ENCODE measurements at places on chromosomes 5 and 9.

GRCh38 chr5:43312076-43312661 is 1.0 kb downstream of the HMGCS1 start:
- no peak for DNase-seq

- no peak for DNase-seq
These were observed 293.5 kb downstream of the TRIM32 start for GRCh38 chr9:116980582-116981120.

GRCh38 chr5:92729088-92729487 is 851.9 kb downstream of the NR2F1-AS1 start:
- DNase-seq = no peak

DNA sequence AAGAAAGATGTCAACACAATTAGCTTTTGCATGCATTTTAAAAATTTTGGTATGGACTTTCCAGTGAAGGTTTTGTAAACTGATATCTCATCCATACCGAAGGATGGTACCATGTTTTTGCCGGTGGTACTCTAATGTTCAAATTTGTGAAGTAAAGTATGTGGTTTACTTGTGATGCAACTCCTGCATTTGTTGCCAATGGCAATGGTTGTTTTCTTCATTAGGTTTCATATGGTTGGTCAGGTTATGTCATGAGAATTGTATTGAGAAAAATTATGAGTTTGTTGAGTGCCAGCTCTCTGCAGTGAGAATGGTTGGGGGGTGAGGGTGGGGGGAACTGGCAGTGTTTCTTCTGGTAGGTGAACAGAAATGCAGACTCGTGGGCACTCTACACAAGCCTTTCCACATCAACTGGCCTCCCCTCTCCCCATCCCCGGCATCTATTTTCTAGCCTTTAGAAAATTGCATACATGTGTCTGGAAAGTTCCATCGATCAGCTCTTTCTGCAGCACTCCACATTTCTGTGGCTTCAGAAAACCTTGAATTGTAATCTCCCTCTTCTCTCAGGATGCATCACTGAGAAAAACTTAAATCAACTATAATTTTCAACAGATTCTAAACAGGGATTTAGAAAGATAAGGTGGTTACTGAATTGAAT is 107.7 kb downstream of the PDE4D start:
- DNase-seq = no peak

GRCh38 chr5:89034588-89034987 is 151.6 kb upstream of the MEF2C start:
- DNase-seq = no peak

DNA sequence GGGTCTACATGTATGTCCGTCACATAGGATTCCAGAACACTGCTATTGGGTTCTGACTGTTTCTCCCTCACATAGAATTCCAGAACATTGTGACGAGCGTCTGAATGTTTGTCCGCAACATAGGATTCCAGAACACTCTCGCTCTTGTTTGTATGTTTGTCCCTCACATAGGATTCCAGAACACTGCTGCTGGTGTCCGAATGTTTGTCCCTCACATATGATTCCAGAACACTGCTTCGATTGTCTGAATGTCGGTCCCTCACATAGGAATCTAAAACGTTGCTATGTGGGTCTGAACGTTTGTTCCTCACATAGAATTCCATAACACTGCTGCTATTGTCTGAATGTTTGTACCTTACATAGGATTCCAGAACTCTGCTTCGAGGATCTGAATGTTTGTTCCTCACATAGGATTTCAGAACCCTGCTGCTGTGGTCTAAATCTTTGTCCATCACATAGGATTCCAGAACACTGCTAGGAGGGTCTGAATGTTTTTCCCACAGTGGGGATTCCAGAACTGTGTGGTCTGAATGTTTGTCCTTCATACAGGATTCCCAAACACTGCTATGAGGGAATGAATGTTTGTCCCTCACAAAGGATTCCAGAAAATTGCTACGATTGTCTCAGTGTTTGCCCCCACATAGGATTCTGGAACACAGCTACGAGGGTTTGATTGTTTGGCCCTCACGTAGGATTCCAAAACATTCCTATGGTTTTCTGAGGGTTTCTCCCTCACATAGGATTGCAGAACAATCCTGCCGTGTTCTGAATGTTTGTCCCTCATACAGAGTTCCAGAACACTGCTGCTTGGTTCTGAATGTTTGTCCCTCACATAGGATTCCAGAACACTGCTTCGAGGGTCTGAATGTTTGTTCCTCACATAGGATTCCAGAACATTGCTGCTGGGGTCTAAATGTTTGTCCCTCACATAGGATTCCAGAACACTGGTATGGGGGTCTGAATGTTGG is 220.5 kb downstream of the FOXD4L6 start:
- no peak for DNase-seq

DNA sequence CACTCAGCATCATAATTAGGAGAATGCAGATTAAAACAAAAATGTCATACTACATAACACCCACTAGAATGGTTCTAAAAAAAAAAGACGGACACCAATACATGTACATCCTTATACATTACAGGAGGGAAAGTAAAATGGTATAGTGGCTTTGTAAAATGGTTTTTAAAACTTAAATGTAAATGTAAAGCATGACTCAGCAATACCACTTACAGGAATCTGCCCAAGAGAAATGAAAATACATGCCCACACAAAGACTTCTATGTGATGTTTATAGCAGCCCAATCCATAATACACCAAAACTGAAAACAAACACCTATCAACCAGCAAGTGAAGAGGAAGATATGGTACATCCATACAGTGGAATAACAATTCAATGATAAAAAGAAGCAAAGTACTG is 939.1 kb upstream of the ACO1 start:
- no peak for DNase-seq

- peak; percentile 46 for DNase-seq
These were observed at the start of gene CDC14B for GRCh38 chr9:96619491-96620180. Gene CDC14B, minus strand, starts transcription at chr9:96619843. Its CDS starts 465 bp downstream, at chr9:96619378.

DNA sequence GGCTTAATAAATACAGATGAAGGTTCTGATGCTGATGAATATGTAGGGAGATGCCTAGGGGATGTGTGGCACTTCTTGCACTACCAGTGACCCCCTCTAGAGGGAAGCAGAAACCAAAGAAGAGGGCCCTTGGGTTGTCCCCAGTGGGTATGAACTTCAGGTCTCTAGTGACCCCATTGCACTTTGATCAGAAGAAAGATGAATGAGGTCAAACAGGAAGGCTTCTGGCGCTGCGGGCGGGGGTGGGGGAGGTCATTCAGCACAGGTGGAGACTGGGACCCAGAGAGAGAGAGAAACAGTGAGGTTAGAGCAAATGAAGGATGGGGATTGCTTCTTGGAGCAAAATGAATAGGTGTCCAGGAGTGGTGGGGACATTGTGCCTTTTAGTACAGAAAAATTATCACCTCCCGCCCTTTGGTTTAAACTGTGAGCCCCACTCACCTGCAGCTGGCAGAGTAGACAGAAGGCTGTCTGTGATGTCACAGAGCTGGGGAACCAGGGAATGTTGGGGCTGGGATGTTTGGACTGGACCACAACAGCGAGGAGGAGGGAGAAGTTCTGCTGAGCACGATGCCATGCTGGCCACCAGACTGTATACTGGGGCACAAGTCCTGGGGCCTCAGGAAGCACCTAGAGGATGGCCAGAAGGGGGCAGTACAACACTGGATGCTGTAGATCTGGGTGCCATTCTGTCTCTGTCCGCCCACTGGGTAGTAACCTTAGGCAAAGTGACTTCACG is at the start of gene TEX48:
TEX48 (minus strand) TSS at position 599 of the 739 bp plus-strand sequence. CDS start 10,469 bp downstream, outside the sequence.
- DNase-seq = peak; percentile 59

GRCh38 chr9:26870292-26870691 is 22.3 kb downstream of the CAAP1 start:
- DNase-seq = no peak

GRCh38 chr5:172086194-172086975 is 79.9 kb upstream of the FBXW11 start:
- DNase-seq = no peak

- no peak for DNase-seq
These were observed 35.1 kb downstream of the EXOSC2 start for GRCh38 chr9:130728721-130729120.

- DNase-seq = no peak
These were observed 44.5 kb downstream of the CAMSAP1 start for GRCh38 chr9:135862809-135863208.

- no peak for DNase-seq
These were observed 1.2 kb downstream of the SRFBP1 start for GRCh38 chr5:121962958-121963357.

DNA sequence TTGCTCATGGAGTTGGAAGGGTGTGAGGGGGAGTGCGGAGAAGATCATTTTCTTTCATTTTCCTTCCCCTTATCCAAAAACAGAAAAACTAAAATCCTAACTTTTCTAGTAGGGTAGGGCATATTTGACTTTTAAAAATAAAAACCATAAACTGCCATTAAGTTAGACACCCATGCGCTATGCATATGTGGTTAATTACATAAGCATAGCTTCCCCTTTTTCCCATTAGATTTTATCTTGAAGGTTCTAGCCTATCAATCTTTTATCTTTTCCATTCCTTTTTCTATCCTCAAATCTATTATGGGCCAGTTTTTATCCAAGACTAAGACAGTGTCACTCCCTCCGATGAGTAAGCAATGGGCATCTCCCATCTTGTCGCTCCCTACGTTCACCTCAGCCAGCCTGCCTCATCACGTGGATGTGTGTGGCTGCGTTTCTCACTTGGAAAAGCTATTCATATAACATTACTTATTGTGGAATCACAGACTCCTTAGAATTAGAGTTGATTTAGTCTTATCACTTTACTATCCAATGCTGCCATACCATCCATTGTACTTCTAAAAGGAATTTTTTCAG is 49.2 kb downstream of the PCSK5 start:
- no peak for DNase-seq

- DNase-seq = no peak
These were observed 36.7 kb downstream of the FAXDC2 start for GRCh38 chr5:154813736-154814135.

DNA sequence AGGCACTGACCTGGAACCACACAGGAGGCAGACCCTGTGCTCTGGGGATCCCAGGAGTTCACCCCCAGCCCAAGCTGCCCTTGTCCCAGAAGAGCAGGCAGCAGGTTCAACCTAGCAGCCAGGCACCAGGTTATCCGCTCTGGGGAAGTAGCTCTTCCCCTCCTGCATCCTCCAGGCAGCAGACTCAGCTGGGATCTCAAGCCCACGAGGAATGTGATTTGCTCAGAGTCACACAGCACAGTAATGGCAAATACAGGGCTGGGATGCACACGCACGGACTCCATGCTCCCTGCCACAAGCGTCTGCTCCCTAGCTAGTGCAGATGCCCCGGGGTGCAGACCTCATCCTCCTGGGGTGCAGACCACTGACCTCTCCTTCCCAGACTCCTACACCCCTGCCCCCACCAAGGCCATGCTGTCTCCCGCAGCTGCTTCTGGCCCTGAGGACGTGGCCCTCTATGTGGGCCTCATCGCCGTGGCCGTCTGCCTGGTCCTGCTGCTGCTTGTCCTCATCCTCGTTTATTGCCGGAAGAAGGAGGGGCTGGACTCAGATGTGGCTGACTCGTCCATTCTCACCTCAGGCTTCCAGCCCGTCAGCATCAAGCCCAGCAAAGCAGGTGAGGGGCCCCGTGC is 25.5 kb downstream of the HK3 start:
- DNase-seq = no peak

GRCh38 chr5:92041206-92041605 is 658.1 kb upstream of the ARRDC3 start:
- no peak for DNase-seq

DNA sequence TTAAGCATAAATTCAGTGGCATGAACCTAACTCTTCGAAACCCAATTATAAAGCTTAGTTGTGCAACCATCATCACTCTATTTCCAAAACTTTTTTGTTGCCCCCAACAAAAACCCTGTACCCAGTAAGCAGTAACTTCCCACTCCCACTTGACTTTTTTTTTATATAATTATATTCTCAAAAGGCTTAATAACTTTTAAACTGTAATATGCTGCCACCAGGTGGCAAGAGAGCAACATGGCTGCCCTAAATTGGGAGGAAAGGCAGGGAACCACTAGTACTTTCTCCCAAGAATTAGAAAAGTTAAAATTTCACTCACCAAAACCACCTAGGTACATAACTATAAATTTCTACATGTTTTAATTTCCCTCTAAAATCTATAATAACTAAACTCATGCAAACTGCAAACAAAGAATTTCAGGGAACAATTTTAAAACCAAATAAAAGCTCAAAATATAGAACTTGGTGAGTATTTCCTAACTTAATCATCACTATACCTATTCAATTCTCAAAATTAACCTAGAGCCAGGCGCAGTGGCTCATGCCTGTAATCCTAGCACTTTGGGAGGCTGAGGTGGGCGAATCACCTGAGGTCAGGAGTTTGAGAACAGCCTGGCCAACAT is 50.2 kb upstream of the RNF38 start:
- peak; percentile 23 for DNase-seq

Measured in LNCaP clone FGC (cell line).